ENCODE measurements at places on chromosomes 5 and 9. TPM values are rescaled to one million over a fixed set of nuclear protein-coding genes. Genes with fewer than 3 reads are reported as not detected.

GRCh38 chr5:168989731-168990505, 311.0 kb downstream of the SLIT3 start:
- DNase-seq = peak; percentile 18

- no peak for DNase-seq
These were observed 6.1 kb downstream of the IRX4 start for GRCh38 chr5:1876660-1877064.

The PCDHA4 gene
- not detected for total RNA-seq

DNA sequence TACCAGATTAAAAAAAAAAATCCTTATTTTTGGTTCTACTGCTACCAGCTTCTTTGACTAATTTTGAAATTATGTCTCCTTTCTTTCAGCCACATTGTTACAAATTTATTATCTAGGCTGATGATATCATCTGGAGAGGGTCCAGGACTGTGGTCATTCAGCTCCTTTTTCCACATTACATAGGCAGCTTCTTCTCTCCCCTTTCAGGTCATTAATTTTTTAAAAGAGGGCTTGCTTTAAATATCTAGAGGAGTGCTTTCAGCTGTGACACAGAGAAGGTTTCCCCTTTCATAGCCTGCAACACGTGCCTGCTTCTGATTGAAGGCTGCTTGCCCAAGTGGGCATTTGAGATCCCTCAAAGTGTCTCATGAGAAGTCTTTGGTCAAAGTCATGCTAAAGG, 155.7 kb upstream of the PAPPA start:
- DNase-seq = no peak

DNA sequence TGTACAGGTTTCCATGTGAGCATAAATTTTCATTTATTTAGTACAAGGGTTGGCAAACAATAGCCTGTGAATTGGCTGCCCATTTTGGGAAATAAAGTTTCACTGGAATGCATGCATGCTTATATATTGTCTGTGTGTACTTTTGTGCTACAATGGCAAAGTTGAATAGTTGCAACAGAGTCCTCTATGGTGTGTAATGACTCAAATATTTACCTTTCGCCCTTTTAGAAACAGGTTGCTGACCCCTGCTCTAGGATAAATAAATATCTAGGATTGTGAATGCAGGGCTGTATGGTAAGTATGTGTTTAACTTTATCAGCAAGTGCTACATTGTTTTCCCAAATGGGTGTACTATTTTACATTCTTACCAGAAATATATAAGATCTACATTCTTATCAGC, 47.2 kb downstream of the XRCC4 start:
- DNase-seq = no peak

- no peak for DNase-seq
These were observed 118.6 kb downstream of the BASP1 start for GRCh38 chr5:17336054-17336453.

GRCh38 chr5:50767588-50767987, 101.2 kb downstream of the PARP8 start:
- DNase-seq = no peak

The IFNE gene
- 0.52 TPM for total RNA-seq
